ENCODE measurements at places on chromosomes 5 and 9.

DNA sequence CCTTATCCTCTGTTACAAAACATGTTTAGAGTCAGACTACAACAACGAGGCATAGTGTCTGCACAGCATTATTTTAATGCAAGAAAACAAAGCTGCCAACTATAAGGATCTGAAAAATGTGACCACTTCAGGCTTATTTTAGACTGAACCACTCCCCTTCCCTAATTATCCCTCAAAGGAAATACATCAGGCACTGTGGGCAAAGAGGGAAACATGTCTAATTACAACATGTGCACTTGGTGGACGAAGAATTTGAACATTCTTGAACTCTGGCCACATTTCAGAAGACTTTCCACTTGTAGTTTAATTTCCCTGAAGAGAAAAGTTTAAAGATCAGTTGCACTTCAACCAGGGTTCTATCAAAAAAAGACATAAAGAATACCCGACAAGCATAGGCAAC is 3.8 kb downstream of the MTMR12 start:
- DNase-seq = no peak

DNA sequence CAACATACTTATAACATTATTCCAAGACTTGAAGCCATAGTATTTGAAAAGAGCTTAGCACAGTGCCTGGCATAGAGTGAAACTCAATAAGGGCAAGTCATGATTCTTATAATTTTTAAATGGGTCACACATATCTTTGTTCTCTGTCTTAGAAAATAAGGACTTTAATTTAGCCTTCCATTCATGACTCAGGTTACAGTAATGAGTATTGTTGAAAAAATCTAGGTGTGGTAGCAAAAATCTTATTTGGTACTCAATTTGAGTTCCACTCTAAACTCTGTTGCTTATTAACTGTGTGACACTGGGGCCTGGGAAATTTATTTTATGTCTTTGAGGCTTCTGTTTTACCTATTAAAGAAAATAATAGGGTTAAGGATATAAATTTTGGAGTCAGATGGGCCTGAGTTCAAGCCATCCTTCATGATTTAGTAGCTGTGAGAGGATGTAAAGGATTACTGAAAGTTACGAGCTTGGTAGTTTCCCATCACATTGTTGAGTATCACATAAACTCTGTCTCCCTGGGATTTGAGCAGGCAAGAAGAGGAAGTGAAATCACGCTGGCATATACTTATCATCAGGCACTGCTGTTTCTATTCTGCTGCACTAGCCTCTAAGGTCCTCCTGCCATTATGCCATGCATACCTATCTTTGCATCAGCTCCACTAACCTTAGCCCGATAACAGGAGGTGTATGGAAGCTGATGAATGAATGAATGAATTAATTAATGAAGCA is 1.5 kb downstream of the SPINK9 start:
- DNase-seq = no peak

- DNase-seq = no peak
Observed at GRCh38 chr9:12880406-12881015, 105.7 kb downstream of the LURAP1L start.

- no peak for DNase-seq
Observed at GRCh38 chr5:136491806-136492205, 126.5 kb upstream of the TRPC7 start.

GRCh38 chr9:107210775-107211174 is 72.3 kb upstream of the RAD23B start:
- no peak for DNase-seq

GRCh38 chr5:2537378-2538145 is 213.9 kb downstream of the IRX2 start:
- DNase-seq = no peak

DNA sequence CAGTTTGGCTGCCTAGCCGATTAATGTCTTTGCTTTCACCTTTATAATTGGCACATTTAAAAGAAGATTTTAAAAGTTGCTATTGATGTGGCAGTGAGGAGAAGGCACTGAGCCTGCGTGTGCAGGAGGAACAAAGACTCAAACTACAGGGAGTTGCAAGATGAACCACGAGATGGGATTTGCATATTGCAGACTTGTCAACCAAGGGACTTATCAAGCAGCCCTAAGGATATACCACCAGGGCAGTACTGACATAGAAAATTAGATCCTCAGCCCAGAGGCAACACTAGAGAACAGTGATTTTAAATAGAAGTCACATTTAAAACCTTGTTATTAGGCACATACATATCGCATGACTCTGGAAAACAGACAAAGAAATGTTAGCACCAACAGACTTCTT is 342.6 kb downstream of the GLIS3 start:
- no peak for DNase-seq

DNA sequence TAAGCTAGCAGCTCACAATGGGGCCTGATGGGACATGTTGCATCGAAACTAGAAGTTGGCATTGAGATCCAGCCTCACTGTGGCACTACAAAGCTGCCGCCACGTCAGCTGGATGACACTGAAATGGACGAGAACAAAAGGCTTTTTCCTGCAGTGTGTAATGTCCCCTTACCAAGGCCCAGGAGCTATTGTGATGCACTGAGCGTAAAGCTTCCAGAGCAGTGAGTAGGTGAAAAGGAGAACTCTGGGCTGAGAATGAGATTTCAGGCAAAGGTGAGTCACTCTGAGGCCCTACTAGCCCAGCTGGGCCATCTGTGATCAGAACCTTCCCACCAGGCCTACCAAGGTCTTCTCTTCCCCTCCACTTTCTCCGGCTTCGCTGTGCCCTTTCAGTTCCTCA is 528.1 kb upstream of the KLF4 start:
- no peak for DNase-seq

- no peak for DNase-seq
Observed at GRCh38 chr9:105054491-105054890, 126.5 kb upstream of the ABCA1 start.

GRCh38 chr9:111959468-111960359 is 63.1 kb downstream of the UGCG start:
- DNase-seq = no peak

DNA sequence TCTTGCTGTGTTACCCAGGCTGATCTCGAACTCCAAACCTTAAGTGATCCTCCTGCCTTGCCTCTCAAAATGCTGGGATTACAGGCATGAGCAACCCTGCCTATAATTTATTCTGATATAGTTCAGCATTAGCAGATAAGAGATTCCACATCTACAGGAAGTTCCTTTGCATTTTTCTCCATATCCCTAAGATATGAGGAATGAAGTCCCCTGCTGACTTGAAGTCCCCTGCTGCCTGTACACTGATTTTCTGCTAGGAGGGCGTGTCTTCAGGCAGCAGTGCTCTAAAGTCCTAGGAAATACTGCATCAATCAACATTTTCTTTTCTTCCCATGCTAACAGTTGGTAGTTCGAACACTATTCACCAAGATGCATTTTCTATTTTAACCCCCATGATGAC is 105.8 kb downstream of the ARHGAP26 start:
- no peak for DNase-seq

DNA sequence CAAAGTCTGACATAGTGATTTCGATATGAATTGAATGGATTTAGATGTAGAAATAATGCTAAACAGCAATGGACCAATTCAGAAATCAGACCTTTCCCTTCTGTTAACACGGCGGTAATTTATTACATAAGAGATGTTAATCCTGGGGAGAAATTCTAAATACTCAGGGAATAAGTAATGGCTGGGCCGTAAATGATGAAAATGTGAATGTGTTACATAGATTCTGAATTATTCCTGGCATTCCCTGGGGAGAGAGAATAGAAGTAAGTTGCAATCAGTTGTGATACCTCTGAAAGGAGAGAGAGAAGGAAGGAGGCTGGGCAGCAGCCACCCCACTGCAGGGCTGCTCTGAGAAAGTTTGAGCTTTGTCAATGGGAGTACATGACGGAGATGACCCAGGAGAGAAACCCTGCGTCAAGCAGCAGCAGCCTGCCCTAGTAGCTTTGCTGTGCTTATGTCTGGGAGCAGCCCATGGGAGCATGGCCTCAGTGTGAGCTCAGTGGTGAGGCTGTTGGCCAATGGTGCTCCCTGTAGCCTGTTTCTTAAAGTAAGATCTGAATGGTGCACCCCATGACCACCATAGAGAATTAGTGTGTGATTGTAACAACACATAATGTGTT is 420.1 kb downstream of the MTRR start:
- no peak for DNase-seq

GRCh38 chr5:164184158-164184557 is 678.7 kb downstream of the MAT2B start:
- DNase-seq = no peak

DNA sequence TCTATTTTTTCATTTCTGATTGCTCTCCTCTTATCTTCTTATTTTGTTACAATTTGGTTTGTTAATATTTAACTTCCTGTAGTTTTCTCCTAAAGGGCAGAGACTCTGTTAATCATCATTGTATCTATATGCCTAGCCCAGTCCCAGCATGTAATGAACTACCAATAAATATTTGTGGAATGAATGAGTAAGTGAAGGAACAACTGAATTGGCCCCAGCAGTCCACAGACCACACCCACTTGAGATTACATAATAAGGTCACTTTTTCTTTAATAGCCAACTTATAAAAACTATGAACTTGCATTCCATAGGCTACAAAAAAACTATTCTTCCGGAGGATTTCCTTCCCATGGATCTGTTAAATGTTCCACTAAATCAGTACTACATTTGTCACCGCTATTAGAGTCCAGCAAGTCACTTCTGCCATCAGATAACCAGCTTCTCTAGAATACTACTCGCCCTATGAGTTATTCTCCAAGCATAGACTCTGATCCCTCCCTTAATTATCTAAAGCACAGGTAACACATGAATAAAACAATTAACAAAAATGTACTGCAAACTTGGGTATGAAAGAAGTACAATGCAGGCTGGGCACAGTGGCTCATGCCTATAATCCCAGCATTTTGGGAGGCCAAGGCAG is 27.5 kb upstream of the TNPO1 start:
- DNase-seq = no peak

GRCh38 chr9:127300886-127301447 is 36.4 kb downstream of the GARNL3 start:
- DNase-seq = no peak

- DNase-seq = no peak
Observed at GRCh38 chr5:90873033-90873517, 314.5 kb downstream of the ADGRV1 start.

DNA sequence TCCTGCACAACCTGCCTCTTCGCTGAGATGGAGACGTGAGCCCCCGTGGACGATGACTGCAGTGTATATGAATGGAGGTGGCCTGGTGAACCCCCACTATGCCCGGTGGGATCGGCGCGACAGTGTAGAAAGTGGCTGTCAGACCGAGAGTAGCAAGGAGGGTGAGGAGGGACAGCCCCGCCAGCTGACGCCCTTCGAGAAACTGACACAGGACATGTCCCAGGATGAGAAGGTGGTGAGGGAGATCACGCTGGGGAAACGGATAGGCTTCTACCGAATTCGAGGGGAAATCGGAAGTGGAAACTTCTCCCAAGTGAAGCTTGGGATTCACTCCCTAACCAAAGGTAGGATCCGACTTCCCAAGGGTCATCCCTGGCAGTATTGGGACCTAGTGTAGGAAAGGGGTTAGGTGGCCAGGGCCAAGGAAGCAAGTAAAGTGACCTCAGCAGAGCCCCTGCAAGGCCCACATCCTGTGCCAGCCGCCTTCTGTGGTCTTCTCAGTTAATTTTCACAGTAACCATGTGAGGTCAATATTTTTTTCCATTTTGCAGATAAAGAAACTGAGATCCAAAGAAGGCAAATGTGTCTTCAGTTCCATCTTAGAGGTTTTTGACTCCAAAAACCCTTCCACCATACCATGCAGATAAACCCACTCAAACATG is 53.8 kb downstream of the NIM1K start:
- no peak for DNase-seq

- DNase-seq = no peak
Observed at GRCh38 chr5:95726811-95727763, 4.0 kb upstream of the RHOBTB3 start.

- DNase-seq = no peak
Observed at GRCh38 chr9:93902780-93903655, 52.1 kb downstream of the BARX1 start.

DNA sequence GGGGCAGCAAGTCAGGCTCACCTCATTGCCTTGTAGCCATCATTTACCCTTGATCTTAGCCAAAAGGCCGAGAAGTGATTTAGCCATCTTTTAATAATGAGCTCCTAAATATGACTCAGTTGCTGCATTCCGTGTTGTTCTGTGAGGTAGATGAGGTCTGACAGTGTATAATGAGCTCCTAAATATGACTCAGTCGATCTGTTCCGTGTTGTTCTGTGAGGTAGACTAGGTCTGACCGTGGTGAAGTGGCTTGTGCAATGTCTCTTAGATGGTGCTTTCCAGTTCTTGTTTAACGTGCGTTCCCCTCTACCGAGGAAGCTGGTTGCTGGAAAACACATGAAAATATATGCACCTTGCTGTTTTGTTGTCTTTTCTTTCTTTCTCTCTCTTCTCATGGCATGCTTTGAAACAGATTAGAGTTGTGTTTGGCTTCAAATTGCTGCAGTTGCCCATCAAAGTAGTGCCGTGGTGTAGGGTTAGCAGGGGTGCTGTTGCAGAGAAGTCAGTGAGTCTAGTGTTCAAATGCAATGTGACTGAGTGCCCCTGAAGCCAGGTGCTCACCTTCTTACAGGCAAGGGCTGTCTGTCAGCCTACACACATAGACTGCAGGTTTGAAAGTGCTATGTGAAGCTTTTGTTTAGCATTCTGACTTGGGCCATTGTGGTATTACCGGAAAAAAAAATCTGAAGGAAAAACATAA is 118.6 kb downstream of the KDM4C start:
- no peak for DNase-seq

DNA sequence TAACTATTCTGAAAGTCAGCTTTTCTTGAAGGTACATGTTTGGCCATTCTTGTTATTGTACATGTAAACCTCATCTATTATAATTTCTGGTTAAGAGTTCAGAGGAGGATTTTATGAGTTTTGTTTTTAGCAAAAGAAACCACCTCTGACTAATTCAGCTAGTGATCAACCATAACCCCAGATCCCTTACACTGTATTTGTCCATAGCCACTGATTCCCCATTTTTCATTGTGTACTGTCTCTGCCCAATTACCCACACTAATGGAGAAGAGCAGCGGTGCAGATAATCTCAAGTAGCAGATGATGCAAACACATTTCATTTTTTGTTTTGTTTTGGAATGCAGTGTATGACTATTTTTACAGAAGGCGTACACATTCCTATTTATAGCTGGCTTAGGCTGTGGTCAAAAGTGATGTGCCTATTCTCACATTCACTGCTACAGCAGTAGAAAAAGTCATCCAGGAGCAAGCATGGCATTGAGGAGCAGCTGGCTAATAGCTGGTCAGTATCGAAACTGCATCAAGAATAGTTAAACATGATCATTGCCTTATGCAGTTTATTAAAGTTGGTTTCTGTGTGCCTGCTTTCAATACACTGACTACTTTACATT is 988.3 kb downstream of the DTWD2 start:
- no peak for DNase-seq

Data from stimulated activated CD8-positive, alpha-beta memory T cell treated with anti-CD3 and anti-CD28 coated beads, Interleukin-4, amount 100 ng/mL, for 4 hours (primary cell).